NCI-H1436 treated with DMSO at 0.1 percent for 48 hours (cell line): ENCODE measurements at places on chromosomes 11 and 22.

DNA sequence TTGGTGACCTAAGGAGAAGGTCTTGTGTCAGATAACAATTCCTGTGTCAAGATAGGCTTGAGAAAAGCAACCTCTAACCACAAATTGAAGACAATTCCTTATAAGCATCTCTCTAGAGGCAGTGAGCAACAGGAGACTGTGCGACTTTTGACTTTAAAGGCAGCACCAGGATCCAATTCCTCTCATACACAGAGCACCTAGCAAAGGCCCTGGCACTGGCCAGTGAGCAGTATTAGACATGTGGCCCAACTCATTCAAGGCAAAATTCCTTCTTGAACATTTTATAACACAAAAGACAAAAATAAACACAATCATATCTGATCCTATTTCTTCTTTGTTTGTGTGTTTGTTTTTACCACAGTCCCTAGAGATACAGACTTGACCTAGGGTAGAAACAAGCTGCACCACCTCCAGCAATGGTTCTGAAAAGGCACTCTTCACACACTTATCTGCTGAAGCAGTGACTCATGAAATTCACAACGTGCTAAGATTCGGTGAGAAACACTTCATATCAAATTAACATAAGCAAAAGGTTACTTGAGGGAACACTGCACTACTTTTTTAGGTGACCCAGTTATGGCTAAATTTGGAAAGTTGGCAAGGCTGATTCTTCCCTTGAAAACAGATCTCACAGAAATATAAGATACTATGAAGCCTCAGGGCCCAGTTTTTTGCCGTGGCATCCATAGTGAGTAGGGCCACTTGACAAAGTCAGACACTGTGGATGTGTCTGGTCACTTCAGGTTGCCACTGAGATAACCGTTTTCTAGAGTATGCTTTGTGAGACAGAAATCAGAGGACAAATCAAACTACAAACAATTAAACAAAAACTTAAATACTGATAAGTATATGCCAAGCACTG lies 1018.9 kb downstream of the DLG2 start:
- no peak for DNase-seq

DNA sequence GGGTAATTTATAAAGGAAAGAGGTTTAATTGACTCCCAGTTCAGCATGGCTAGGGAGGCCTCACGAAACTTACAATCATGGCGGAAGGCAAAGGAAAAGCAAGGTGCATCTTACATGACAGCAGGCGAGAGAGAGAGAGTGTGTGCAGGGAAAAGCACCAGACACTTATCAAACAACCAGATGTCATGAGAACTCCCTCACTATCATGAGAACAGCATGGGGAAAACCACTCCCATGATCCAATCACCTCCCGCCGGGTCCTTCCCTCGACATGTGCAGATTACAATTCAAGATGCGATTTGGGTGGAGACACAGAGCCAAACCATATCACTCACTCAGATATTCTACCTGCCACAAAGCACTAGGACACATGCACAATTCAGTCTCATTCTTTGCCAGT lies 48.1 kb upstream of the HMGXB4 start:
- DNase-seq: no peak

GRCh38 chr11:37948258-37948657 lies 1350.2 kb upstream of the RAG2 start:
- DNase-seq: no peak

DNA sequence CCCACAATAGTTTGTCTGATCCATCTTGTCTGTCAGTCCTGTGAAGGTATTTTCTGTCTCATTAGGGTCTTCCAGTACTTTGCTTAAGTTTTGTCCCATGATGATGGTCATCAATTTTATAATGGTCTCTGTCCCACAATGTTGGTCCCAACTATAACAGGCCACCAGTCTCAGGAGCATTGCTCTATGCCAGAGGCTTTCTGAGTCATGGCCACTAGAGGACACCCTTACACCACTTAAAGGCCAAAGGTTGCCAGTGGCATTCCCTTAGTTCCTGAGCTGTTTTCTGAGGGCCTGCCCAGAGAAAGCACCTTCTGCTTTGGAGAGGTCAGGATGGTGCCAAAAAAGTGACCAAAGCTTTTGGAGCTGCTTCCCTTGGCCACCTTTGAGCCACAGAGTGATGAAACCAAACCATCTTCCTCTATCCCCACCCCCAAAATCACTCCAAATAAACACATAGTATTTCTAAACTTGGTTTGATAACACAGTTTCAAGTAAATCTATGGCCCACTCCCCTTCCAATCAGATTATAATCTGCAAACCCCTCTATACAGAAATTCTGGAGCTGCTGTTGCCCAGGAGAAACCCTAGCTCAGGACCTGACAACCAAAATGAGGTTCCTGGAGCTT lies 19.3 kb downstream of the EIF3F start:
- peak; percentile 0 for DNase-seq

DNA sequence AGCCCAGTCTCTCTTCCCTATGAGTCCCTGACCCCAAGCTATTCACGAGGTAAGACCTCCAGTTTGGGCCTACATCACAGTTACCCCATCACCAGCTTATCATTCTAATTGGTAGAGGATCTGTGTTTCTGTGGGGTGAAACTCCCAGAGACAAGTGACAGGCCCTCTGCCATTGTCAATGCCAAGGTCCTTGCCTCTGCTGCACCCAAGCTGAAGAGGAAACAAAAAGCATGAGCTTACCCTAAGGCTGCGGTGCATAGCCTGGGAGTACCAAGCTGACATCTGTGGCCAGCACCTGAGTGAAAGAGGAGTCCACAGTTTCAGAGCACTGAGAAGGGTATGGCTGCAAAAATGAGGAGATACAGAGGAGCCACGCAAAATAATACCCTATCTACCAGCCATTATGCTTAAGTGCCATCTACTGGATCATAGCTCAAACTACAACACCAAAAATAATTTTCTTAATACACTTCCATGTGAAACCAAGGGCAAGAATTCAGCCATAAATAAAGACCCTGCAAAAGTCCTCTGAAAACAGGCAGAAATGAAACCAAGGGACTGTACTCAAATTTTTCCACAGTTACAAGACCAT lies 62.3 kb upstream of the ANO5 start:
- DNase-seq: no peak

- no peak for DNase-seq
Observed at GRCh38 chr22:38901111-38901641, 29.2 kb upstream of the CBX6 start.

DNA sequence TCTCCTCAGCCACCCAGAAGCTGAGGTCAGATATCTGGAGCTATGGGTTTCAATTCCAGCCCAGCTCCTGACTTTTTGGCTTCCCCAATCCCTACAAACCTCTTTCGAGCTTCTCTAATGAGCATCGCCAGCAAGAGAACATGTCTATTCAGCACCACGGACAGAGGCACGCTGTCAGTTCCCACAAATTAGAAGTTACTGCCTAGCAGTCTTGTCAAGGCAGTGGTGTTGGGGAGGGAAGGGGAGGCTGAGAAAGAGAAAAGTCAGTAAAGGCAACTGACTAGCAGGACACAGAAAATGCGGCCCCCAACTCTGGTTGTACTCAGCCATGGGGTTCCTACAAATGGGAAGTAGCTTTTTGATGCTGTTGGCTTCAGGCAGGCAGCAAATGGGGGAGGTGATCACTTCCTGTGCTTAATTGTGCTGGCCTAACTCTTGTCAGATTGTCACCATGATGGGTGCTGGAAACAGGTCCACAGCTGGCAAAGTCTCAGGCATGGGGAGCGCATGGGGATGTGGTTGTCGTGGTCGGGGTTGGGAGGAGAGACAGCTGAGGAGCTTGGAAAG lies 205.9 kb downstream of the ST3GAL4 start:
- DNase-seq: no peak

DNA sequence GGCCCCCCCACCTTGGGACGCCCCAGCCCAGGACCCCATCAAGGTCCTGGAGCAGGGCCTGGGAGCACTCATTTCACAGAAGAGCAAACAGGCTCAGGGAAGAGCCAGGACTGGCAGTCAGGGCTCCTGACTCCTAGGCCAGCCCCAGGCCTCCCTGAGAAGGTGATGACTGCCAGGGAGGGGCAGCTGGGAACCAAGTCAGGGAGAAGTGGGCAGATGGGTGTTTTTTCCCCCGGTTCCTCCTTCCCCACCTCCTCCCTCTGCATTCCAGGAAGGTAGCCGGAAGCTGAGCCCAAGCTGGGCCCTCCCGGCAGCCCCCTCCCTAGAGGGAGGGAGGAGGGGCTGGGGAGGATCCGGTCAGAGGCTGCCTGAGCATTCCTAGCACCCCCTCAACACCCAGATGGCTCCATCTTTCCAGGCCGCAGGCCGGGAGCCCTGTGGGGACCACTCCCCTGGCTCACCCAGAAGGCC lies 19.6 kb downstream of the MYRF start:
- no peak for DNase-seq

GRCh38 chr11:80083531-80083951 lies 642.7 kb upstream of the TENM4 start:
- DNase-seq: no peak

DNA sequence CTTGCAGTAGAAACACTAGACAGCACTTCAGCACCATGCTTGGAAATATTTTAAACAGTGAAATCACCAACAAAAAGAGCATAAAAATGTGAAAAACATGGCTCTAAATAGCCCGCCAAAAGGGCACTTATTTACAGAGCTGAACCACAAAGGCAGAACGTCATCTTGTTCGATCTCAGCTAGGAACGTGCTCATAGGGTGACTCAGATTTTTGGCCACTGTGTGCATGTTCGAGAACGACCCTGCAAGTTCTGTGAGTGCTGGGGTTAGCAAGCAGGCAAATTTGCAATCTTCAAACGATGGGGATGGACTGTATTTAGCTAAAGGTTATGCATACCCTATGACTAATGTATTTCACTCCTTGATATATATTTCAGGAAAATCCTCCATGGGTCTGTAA lies 30.6 kb downstream of the OR2AT4 start:
- no peak for DNase-seq

DNA sequence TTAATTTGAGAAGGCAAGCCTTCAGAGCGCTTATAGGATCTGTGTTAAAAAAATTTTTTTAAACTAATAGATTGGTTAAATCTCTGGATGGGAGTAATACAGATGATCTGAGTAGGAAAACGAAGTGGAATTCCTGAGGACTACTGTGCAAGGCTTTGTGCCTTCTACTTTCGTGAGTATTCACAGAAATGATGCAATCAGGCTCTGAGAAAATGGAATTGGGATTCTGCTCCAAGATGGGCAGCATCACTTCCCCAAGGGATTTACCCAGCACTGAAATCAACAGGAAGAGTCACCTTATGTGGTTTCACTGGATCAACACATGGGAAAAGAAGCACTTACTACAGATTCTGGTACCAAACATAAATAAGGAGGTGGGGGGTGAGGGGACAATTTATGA lies 12.5 kb downstream of the KMT5B start:
- DNase-seq: no peak

- DNase-seq: no peak
Observed at GRCh38 chr11:131817687-131818188, 447.3 kb downstream of the NTM start.

DNA sequence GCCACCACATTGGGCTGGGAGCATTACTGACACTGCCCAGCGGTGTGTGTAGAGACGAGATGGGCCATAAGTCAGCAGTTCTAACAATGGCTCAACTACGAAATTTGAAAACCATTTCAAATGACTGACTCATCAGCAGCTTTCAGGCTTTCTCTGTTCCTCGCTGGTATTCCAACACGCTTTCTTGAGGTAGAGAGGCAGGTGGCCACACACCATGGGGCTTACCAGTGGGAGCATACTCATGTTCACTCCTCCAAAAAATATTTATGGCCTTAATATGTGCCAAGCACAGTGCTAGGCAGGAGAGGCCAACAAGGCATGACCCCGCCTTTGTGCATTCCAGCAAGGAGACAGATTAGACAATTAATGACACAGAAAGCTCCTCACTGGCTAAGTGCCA lies 20.3 kb downstream of the ARFGAP2 start:
- no peak for DNase-seq

DNA sequence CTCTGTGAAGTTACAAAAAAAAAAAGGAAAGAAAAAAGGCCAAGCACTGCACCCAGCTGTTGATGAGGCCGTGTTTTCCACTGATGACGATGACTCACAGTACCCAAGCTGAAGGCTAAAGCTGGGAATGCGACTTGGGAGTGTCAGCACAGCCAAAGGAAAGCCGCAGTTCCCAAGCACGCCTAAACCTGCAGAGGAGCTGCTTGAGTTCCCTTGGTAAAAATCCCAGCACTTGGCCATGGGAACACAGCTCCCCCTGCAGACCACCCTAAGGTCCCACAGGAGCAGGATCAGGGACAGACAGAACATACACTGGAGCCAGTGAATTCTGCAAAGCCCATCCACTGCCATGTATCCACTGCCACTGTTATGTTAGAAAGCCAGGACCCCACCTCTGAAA lies 39.9 kb downstream of the SERGEF start:
- DNase-seq: no peak

DNA sequence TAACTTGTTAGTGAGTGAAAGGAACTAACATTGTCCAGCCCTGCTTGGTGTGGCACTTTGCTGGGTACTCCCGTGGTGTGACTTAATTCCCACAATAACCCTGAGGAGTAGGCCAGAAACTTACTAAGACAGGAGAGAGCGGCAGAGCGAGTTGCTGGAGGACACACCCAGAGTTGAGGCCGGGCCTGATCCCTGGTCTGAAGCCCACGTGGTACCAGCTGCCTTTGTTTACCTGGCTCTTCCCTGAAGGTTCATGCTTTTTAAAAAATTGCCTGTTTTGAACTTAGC lies 594 bp downstream of the MPST start:
- DNase-seq: no peak

DNA sequence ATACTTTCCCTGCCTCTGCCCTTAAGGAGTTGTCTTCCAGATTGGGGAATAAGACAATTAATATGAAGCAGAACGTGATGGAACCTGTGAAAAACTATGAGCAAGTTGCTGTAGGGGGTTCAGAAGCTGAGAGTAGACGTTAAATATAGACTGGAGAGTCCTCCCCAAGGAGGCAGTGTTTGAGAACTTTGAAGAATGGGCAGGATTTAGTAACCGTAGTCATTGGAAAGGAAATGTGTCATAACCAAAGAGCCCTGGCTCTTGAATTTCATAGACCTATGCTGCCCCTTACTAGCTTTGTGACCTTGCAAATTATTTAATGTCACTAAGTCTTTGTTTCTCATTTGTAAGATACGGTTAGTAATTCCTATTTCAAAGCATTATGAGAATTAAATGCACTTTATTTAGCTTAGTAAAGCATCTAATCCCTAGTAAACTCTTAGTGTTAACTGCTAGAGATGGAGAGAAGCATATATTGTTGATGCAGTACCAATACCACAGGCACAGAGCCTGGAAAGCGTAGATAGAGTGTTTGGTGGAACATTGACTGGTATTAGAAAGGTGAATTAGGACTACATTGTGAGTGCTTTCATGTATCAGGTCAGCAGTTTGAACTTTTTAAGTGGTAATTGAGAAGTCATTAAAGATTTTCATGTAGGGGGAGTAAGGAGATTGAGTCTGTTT lies 54.1 kb downstream of the MCAM start:
- DNase-seq: no peak

- DNase-seq: no peak
Observed at GRCh38 chr22:33130473-33130872, 72.3 kb upstream of the SYN3 start.

- DNase-seq: no peak
Observed at GRCh38 chr11:67700548-67701262, 26.3 kb upstream of the ALDH3B2 start.

GRCh38 chr11:131063638-131064037 lies 147.4 kb upstream of the SNX19 start:
- DNase-seq: no peak

- DNase-seq: no peak
Observed at GRCh38 chr11:131928992-131929391, 558.6 kb downstream of the NTM start.
